ENCODE measurements at places on chromosomes 7 and 10. TPM values are rescaled to one million over a fixed set of nuclear protein-coding genes. Genes with fewer than 3 reads are reported as not detected.

The CALCR gene
- not detected for total RNA-seq

The BICC1 gene
- total RNA-seq: 20.6 TPM

The MIOS gene
- total RNA-seq: 17.7 TPM

The SFMBT2 gene
- 9.0 TPM for total RNA-seq

The PKD1L1 gene
- 0.15 TPM for total RNA-seq

The NUTM2A gene
- total RNA-seq: 0.14 TPM

The C10orf105 gene
- not detected for total RNA-seq

The SYNPO2L gene
- total RNA-seq: not detected
